ENCODE measurements at places on chromosomes 3 and 15. TPM values are rescaled to one million over a fixed set of nuclear protein-coding genes. Genes with fewer than 3 reads are reported as not detected.

CYP8B1 gene
- not detected for total RNA-seq

PIK3CB gene
- 8.0 TPM for total RNA-seq

SUSD5 gene
- 5.0 TPM for total RNA-seq

ZNF662 gene
- 0.60 TPM for total RNA-seq

RETNLB gene
- total RNA-seq = not detected

HRH1 gene
- total RNA-seq = 23.1 TPM

CXCR6 gene
- total RNA-seq = not detected

SEMA5B gene
- under 0.01 TPM for total RNA-seq

GATA2 gene
- total RNA-seq = 2.9 TPM

MAN2C1 gene
- total RNA-seq = 81.8 TPM

PPP1R14D gene
- total RNA-seq = not detected

SCAANT1 gene
- not detected for total RNA-seq

CPEB1 gene
- total RNA-seq = 1.7 TPM

SNTN gene
- not detected for total RNA-seq

STRIT1 gene
- total RNA-seq = not detected

THSD4 gene
- total RNA-seq = 13.7 TPM

NPRL2 gene
- total RNA-seq = 23.2 TPM

ANKUB1 gene
- total RNA-seq = not detected

TEX55 gene
- not detected for total RNA-seq

ZDHHC23 gene
- total RNA-seq = 0.70 TPM

RPL39L gene
- total RNA-seq = 11.3 TPM

ENTPD3 gene
- not detected for total RNA-seq

LCTL gene
- total RNA-seq = 0.12 TPM

RTP3 gene
- total RNA-seq = not detected

PRICKLE2 gene
- total RNA-seq = 17.1 TPM

C3orf18 gene
- total RNA-seq = 8.4 TPM

TMEM40 gene
- total RNA-seq = not detected

PLSCR5 gene
- not detected for total RNA-seq

SLC38A3 gene
- not detected for total RNA-seq

PPP2R3A gene
- 7.0 TPM for total RNA-seq

LEKR1 gene
- total RNA-seq = 0.47 TPM

CHRNA3 gene
- total RNA-seq = not detected

ECE2 gene
- not detected for total RNA-seq

LRRC3B gene
- not detected for total RNA-seq

TMA7 gene
- total RNA-seq = 106 TPM

All from smooth muscle cell of the coronary artery (primary cell).